ENCODE measurements at places on chromosomes 1 and 21. TPM values are rescaled to one million over a fixed set of nuclear protein-coding genes. Genes with fewer than 3 reads are reported as not detected.

The CLCA4 gene
- not detected for total RNA-seq

GRCh38 chr1:63343922-63344321, 21.6 kb downstream of the FOXD3 start:
- peaks cover 23% of the 10 kb centered on the region for H3K27me3 ChIP-seq
- H3K27ac ChIP-seq: no peak overlapping the region
- H3K36me3 ChIP-seq: no peaks in the 10 kb centered on the region
- H3K4me1 ChIP-seq: no peaks in the 10 kb centered on the region

DNA sequence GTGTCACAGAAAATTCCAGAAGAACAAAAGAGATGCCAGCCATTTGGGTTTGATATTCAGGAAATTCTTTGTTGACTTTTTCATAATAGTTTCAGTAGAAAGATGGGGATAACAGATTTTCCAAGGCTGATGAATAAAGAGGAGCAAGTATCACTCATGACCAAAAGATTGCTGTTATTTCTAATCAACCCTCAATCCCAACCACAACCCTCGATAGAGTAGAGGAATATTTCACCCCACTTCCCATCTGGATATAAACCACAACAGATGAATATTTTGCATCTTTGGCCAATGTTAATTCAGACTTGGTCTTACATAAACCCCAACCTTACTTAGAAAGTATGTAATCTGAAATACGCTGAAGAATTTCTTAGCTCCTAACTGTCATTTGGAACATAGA, 232.4 kb downstream of the SEC16B start:
- no peaks in the 10 kb centered on the region for H3K36me3 ChIP-seq
- H3K27ac ChIP-seq: no peak overlapping the region
- H3K4me1 ChIP-seq: no peaks in the 10 kb centered on the region
- DNase-seq: no peak
- no peaks in the 10 kb centered on the region for H3K27me3 ChIP-seq

DNA sequence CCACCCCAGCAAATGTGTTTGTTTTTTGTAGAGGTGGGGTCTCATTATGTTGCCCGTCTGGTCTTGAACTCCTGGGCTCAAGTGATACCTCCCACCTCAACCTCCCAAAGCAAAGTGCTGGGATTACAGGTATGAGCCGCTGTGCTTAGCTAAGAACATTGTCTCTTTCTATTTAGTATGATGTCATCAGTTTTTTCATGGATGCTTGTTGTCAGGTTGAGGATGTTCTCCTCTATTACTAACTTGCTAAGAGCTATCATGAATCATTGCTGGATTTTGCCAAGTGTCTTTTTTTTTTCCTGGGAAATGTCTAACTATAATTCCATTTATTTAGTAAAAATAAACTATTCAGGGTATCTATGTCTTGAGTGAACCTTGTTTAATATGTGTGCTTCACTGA, 19.0 kb upstream of the MPC2 start:
- peaks cover 22% of the 10 kb centered on the region for H3K36me3 ChIP-seq
- H3K4me1 ChIP-seq: peaks cover 18% of the 10 kb centered on the region
- DNase-seq: no peak
- H3K4me3 ChIP-seq: no peak overlapping the region

The ERICH3 gene
- not detected for total RNA-seq

DNA sequence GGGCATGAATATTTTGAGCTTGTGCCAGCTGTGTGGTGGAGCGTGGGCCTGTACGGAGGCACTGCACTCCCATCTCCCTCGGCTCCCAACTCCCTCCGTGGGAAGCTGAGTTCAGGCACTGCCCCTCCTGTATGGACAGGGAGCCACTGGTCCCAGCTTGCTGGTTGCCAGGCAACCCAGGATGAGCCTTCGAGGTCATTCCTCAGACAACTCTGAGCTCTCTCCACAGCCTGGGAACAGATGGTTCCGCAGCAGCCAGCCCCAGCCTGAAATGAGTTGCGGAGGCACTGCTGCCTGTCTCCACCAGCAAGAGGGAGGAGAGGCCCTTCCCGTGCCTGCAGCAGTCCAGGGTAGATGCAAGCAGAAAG, 58.4 kb upstream of the TENT5B start:
- DNase-seq: no peak
- H3K4me3 ChIP-seq: no peak overlapping the region
- H3K4me1 ChIP-seq: no peaks in the 10 kb centered on the region
- no peak overlapping the region for H3K27ac ChIP-seq
- no peaks in the 10 kb centered on the region for H3K36me3 ChIP-seq
